Progenitor cell of endocrine pancreas (in vitro differentiated cells): ENCODE measurements at places on chromosomes 5 and 9.

DNA sequence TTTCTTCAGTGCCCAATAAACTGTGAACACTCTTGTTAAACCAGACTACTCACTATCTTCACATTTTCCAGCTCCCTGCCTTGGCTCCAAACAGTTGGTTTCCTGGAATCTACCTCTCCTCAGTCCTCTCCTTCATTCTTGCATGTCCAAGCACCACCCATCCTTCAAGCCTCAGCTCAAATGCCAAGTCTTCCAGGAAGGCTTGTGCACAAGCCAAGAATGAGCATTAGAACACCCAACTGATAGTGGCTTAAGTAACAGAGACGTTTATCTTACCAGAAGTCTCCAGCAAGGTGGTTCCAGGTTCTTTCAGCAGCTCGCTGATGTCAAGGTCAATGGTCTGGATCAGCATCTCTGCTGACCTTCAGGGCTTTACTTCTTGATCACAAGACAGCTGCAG, 60.1 kb downstream of the PTPDC1 start:
- DNase-seq = no peak

DNA sequence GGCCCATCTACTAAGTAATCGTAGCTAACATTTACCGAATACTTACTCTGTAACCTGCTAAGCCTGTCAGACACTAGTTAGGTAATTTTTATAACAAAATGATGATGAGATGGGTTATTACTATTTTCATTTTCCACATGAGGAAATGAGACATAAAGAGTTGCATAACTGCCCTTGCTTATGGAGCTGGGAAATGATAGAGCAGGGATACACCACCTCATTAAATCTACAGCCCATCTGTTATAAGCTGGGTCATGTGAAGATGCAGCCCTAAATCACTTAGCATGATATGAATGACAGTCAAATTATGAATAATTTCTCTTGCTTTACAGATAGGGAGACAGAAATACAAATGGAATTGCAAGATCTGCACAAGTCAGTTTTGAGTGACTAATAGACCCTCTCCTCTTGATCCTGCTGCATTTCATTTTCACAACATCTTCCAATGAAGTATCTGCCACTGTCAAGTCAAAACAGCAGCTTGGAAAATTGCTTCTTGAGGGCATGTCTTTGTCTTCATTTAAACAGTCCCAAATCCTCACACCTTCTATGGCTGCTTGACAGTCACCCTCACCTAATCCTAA, 364.7 kb downstream of the PRELID2 start:
- no peak for DNase-seq

DNA sequence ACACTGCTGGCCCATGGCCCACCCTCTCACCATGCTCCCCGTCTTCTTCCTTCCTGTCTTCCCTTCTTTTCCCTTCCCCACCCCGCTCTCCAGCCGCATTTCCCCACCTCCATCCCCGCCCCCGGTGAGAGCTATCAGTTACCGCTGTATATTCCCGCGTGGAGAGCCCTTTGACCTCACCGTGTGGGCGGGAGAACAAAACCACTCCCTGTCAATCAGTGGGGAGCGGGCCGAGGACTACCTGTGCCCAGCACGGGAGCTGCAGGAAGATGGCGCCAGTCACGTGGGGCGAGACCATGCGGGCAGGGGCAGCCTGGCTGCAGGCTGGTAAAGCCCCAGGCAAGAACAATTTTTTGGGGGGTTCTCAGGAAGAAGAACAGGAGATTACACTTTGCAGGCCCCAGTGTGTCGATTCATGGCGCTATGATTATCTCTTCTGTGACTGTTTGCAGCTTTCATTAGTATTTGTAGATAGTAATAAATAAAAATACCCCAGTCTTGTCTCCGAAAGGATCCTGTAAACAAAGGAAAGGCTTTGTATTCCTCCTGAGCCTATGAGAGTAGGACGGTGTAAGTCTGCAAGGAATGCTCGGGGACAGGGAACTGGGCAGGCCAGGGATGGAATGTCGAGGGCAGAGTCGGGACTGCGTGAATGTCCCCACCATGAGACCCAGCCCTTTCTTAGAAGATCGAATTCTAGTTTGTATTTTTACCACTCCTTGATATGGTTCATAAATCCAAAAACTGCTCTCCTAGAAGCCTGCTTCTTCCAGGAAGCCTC, 14.8 kb upstream of the DMRT1 start:
- no peak for DNase-seq

DNA sequence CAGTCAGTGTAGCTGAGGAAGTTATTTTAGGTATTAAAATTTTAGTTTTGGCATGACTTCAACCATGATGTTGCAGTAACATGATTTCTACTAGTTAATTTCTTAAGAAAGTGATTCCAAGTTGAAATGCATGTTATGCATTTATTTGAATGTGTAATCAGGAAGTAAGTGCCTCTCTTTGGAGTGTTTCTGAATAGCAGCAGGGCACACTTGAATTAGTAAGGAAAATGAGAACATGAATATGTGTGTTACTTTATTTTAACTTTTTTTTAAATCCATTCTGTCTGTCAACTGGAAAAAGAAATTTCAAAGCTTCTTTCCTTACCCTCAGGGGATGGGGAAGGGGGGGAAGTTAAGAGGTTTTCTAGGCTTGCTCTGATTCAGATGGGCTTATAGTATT, 40.4 kb downstream of the CTNNA1 start:
- no peak for DNase-seq

DNA sequence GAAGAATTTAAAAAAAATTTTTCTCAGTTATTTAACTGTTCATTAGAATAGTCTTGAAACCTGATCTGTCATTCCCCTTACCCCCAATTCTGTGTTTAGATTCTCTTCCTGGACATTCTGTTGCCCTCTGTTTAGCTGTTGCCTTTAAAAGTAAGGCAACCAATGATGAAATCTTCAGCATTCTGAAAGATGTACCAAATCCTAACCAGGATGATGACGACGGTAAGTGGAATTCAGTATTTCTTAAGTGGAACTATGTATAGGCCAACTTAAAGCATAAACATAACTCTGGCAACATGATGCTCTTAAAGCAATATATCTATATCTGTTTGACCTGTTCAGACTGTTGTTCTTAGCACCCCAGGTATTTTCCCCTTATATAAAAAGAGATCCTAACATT, 27.2 kb downstream of the NCBP1 start:
- no peak for DNase-seq

GRCh38 chr9:134591082-134591571, 50.5 kb upstream of the COL5A1 start:
- DNase-seq = no peak

- DNase-seq = no peak
Measured at GRCh38 chr9:19967888-19968459, 179.1 kb upstream of the SLC24A2 start.

- DNase-seq = no peak
Measured at GRCh38 chr5:179257176-179257682, 88.0 kb downstream of the ADAMTS2 start.

DNA sequence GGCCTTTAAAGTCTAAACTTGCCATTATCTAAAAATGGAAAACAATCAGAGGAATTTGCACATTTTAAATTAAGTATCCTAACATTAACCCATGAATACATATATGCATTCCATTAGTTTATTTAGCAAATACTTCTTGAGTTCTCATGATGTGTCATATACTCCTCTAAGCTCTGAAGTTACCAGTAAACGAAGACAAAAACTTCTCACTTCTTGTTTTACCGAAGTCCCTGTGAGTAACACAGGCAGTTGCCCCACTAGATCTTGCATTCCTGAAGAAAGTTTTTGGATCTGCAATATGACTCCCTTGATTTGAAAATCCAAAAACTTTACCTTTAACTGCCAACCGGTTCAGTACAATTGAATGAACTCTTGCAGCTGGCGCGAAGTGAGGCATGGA, 439.0 kb upstream of the MPDZ start:
- no peak for DNase-seq

GRCh38 chr5:178826216-178826615, 33.5 kb upstream of the ZNF354B start:
- DNase-seq = no peak

- DNase-seq = no peak
Measured at GRCh38 chr5:173653822-173654523, 37.5 kb upstream of the BOD1 start.

GRCh38 chr9:26755476-26755875, 137.1 kb downstream of the CAAP1 start:
- DNase-seq = no peak

GRCh38 chr5:92962752-92963151, 618.3 kb downstream of the NR2F1-AS1 start:
- no peak for DNase-seq

GRCh38 chr9:78967596-78968217, 604.1 kb upstream of the TLE4 start:
- no peak for DNase-seq

DNA sequence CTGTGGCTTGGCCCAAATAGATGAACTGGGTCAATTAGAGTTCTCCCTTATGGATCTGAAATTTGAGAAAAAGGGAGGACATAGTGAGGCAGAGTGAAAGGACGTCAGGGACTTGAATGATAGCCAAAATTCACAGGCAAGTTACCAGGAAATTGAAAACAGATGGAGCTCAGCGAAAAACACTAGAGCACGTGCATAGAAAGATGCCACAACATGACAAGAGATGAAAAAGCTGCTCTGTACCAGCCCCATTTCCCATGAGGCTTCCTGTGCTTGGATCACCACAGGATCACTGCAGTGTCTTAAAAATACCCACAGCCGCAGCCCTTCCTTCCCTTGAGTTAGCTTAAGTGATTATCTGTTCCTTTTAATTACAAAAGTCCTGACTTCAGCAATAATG, 39.0 kb upstream of the HOMER1 start:
- no peak for DNase-seq
